Activated T-helper 17 cell treated with anti-CD3 and anti-CD28 coated beads, Interleukin-2, amount 50 U/mL, for 72 hours (primary cell): ENCODE measurements at places on chromosomes 5 and 9. TPM values are rescaled to one million over a fixed set of nuclear protein-coding genes. Genes with fewer than 3 reads are reported as not detected.

DNA sequence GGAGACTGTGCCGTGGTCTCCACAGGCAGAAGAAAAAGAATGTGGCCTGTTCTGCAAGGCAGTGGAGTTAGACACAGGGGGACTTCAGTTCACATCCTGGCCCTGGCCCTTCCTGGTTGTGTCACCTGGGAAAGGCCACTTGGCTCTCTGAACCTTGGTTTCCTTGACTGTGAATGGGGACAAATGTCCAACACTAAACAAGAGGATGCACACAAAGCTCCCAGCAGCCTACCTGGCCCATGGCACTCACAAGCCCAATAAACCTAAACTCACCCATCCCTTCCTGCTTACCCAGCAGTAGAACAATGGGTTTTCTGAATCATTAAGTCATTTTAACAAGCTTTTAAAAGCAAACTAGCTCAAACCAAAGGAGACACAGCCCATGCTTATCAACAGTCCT, 103.9 kb downstream of the FRMD3 start:
- no peak for ATAC-seq

GRCh38 chr5:143334903-143335302, 68.6 kb downstream of the NR3C1 start:
- peak; percentile 37 for ATAC-seq

Gene MYMK
- total RNA-seq = not detected

GRCh38 chr9:101315112-101315450, 69.7 kb downstream of the BAAT start:
- no peak for ATAC-seq

DNA sequence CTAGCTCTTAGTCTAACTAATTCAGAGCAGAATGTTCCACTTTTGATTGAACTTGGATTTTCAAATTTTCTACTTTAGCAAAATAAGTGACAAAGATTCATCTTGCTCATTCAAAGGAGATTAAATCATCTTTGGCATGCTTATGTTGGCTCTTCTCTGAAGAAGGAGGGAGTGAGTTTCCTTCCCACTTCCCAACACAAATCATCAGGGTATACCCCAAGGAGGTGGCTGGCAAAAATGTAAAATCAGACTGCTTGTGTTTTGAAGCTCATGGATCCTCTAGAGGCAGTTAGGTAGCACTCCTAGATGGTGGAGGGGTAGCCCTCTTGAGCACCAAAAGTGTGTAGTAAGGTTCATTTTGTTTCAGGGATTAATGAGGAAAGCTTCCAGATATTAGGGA, 343.1 kb downstream of the OSTF1 start:
- no peak for ATAC-seq

GRCh38 chr5:54902791-54903473, 82.5 kb downstream of the ESM1 start:
- peak; percentile 99 for ATAC-seq

Gene GLIPR2
- 10.2 TPM for total RNA-seq

DNA sequence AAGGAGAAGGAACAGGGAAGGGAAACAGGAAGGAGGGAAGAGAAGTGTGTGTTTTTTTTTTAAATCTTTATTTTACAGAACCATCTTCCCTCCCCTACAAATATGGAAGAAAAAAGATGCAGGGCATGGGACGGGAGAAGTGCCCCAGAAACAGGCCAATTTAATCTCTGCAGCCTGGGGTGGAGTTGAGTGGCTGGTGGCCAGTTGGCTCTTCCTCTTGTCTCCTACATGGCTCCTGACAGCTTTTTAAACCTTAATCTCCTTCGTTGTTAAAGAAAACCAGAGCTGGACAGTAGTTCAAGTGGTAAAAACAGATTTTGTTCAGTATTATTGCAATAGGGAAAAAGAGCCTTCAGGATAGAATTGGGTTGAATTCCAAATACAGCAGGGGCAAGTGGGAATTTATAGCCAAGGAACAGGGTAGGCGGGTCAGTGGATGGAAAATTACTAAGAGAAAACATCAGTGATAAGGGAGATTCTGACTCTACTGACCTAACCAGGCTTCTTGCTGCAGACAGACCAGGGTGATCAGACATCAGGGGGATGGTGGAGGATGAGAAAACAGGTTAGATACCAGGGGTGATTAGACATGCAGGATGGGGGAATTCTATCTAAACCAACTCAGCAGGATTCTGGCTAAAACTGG, 125.1 kb upstream of the CLINT1 start:
- ATAC-seq = no peak

- ATAC-seq = no peak
Observed at GRCh38 chr5:22593592-22593991, 259.6 kb downstream of the CDH12 start.

- ATAC-seq = no peak
Observed at GRCh38 chr5:57420801-57421200, 61.8 kb downstream of the ACTBL2 start.

DNA sequence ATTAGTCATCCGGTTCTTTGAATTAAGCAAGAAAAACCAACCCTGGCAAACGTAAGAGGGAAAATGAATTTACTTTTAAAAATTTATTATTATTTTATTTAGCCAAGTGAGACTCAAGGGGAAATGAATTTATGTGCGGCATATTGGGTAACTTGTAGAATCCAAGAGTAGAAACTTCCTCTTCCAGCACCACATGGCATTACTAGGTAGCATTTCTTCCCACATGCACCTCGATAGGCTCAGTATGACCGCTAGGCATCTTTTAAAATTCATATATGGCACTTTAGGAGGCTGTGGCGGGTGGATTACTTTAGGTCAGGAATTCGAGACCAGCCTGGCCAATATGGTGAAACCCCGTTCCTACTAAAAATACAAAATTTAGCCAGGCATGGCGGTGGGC, 17.6 kb upstream of the MYO10 start:
- ATAC-seq = no peak

DNA sequence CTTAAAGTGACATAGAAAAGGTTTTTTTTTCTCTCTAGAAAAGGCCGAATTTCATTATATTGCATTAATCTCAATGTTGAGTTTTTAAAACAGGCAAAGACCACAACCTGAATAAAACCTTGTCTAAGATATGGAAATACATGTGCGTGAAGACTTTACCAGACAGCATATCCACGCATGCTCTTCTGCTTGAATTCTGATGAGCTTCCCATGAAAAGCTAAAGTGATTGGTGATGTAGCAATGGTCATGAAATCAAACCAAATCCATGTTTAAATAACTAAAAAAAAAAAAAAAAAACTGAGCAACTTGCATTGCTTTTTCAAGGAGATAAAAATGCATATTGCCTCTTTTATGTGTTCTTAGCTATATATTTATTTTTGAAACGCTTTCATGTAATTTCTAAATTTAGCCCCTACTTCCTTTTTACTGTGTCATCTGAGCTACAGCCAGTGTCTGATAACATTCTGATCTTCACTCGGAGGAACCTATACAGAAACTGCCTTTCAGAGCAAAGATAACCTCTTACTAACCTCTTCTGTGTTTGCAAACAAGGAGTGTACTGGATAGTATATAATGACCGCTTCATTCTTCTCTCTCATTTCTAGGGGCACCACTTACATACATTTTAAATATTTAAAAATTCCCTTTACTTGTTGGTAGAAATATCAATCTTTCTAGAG, 179.1 kb upstream of the GNA14 start:
- ATAC-seq = no peak

Gene GRM6
- total RNA-seq = not detected

DNA sequence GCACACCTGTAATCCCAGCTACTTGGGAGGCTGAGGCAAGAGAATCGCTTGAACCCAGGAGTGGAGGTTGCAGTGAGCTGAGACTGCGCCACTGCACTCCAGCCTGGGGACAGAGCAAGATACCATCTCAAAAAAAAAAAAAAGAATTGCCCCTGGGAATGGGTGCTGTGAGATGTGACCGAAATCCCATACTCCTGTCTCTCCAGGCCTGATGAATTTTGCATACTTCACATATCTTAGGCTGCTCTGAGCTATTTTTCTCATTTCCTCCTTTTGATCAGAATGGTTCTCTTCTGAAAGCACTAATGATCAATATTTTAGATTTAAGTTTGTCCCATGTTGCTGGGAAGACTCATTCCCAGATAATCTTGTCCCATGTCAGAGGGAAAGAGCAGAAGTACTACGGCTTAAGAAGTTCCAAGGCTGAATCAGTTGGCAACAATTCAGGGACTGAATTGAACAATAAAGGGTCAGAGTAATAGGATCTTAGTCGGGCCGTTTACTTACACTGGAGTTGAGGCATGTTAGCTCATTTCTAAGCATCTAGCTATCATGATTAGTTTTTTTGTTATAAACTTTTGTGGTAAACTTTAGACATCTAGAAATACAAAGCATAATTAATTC, 44.2 kb upstream of the TENT2 start:
- ATAC-seq = no peak

Gene GAPT
- not detected for total RNA-seq

Gene CTNND2
- total RNA-seq = 0.39 TPM

DNA sequence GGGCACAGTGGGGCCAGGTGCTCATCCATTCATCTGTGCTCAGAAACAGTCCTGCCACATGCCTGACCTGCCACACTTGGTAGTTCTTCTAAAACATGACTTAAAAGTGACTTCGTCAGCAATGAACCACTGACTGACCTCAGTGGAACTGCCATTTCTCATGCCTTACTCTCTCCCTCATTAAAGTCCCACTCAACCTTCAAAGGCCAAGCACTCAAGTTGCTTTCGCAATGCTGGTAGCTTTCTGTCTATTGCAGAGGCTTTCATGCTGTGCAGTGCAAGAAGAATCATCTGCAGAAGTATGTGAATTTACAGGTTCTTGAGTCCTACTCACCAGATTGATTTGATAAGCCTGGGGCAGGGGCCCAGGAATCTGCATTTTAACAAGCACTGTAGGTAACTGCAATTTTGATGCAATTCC, 23.9 kb downstream of the B4GALT1 start:
- ATAC-seq = peak; percentile 66

- no peak for ATAC-seq
Observed at GRCh38 chr5:148428848-148429247, 45.1 kb downstream of the FBXO38 start.

- ATAC-seq = no peak
Observed at GRCh38 chr9:107270082-107270481, 13.0 kb upstream of the RAD23B start.
